ENCODE measurements at places on chromosomes 5 and 9. TPM values are rescaled to one million over a fixed set of nuclear protein-coding genes. Genes with fewer than 3 reads are reported as not detected.

PCDHB14 gene
- 2.5 TPM for total RNA-seq

ENG gene
- 214 TPM for total RNA-seq

GBGT1 gene
- 29.5 TPM for total RNA-seq

HEMGN gene
- total RNA-seq: not detected

DNA sequence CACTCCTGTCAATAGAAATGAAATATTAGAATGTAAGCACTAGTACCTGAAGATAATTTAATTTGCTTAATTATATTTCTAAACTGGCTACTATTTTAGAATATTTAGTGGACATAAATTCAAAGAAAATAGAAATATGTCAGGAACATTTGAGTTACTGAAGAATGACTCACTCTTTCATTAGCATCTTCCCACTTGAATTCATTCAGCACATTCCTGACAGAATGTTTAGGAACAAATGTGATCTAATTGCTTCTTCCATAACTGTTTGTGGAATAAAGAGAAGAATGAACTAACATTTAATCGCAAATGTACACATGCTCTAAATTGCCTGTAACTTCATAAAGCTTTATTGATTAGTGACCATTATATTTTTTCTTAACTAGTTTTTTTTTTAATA lies 306.2 kb upstream of the ADAMTSL1 start:
- no peak for DNase-seq

DNA sequence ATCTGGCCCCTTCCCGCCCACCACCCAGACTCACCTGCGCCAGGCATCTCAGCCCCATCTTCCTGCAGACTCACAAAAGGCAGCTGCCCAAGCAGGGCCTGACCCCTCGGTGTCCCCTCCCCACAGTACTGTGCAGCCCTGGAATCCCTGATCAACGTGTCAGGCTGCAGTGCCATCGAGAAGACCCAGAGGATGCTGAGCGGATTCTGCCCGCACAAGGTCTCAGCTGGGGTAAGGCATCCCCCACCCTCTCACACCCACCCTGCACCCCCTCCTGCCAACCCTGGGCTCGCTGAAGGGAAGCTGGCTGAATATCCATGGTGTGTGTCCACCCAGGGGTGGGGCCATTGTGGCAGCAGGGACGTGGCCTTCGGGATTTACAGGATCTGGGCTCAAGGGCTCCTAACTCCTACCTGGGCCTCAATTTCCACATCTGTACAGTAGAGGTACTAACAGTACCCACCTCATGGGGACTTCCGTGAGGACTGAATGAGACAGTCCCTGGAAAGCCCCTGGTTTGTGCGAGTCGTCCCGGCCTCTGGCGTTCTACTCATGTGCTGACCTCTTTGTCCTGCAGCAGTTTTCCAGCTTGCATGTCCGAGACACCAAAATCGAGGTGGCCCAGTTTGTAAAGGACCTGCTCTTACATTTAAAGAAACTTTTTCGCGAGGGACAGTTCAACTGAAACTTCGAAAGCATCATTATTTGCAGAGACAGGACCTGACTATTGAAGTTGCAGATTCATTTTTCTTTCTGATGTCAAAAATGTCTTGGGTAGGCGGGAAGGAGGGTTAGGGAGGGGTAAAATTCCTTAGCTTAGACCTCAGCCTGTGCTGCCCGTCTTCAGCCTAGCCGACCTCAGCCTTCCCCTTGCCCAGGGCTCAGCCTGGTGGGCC lies 1.9 kb downstream of the IL13 start:
- no peak for DNase-seq

DNA sequence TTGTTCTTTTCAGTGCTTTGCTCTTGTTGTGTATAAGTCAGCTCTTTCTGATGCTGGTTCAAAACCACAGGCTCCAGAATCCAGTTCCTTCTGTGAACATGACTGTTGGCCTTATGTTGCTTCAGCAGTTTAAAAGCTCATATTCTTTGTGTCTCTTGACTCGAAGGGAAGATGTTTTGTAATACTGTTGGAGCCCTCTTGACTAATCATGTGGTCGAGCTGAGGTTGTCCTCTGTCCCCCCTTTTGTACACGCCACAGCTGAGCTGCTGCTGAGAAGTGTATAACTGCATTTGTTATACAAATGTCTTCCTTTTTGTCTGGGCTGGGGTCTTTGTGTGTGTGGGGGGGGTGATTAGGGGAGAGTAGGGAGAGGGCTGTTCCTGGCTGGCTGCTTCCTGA lies 35.8 kb downstream of the SLC36A1 start:
- no peak for DNase-seq

GRCh38 chr9:124206391-124206790 lies 51.4 kb upstream of the NEK6 start:
- no peak for DNase-seq

DNA sequence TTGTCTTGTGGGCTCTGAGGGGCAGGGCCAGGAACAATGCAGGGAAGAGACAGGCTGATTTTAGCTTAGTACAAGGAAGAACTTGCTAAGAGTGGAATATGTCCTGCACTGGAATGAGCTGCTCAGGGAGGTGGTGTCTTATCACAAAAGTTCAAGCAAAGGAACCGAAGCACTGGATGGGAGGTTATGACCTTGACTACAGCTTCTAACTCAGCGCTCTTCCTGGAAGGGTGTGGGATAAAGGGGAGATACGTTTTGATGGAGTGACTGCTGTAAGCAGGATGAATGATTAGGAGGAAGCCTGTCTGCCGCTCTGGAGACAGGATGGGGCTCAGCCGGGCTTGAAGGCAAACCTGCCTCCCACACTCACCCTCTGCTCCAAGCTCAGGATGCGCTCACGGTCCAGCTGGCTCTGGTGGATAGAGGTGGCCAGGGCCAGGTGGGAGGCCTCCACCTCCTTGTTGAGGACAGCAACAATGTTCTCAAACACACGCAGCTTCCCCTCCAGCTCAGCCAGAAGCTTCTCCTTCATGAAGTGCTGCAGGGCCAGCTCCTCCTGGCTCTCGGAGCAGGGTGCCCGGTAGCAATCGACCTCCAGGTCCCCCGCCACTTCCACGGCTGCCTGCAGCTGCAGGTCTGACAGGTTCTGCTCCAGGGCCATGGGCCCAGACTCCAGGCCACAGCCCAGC lies 13.5 kb downstream of the TRAF1 start:
- DNase-seq: no peak

DNA sequence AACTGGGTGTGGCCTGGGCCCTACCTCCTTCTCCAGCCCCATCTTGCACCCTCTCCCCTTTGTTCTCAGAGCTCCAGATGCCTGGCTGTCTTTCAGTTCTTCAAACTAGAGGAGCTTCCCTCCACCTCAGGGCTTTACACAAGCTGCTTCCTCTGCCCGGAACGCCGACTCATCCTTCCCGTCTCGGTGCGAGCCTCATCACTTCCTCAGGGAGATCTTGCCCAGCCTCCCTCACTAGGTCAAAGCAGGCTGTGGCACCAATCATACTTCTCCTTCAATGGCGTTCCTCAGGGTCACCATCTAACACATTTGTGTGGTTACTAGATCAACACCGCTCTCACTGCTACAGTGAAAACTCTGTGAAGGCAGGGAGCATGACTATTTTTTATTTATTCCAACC lies 56.2 kb upstream of the ZSWIM6 start:
- peak; percentile 45 for DNase-seq

- no peak for DNase-seq
Measured at GRCh38 chr9:137820161-137820855, 57.3 kb upstream of the CACNA1B start.

- no peak for DNase-seq
Measured at GRCh38 chr5:94196953-94197352, 421.5 kb downstream of the KIAA0825 start.

DNA sequence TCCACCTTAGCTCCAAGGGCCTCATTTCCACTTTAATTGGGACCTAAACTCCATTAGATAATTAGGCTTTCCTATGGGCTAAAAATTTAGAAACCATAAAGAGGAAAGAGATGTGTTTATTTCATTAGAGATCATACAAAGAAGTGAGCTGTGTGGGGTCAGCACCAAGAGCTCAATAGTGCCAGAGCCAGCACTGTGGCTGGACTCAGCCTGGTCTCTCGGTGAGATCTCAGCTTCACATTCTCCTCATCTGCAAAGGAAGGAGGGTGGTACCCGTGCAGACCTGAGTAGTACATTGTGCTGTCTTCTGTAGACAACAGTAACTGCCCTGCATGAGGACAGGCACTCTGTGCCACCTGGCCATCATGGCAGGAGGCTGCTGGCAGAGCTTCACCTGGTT lies 136.1 kb upstream of the EPB41L4A start:
- DNase-seq: no peak

DNA sequence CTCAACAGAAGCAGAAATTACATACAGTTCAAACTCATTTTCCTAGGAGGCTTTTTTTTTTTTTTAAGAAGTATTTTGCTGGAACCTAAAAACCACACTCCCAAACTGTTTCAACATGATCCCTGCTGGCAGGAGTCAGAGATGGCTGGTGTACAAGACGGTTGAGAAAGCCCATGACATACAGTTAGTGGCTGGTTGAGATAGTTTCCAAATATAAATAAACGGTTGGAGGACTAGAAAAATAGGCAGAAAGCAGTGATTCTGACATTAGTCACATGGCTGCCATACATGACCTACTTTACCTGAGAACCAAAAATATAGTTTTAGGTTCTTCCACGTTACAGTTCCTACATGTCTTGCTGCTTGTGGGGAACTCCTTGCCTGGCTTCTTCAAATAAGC lies 31.7 kb upstream of the BASP1 start:
- no peak for DNase-seq

GRCh38 chr5:139226131-139226530 lies 28.0 kb upstream of the SIL1 start:
- no peak for DNase-seq

All from adrenal gland (tissue), 19 donors.